ENCODE measurements at places on chromosomes 2 and 18.
A peak's percentile ranks its signal among the peaks of the same experiment; 100 is the strongest.

DNA sequence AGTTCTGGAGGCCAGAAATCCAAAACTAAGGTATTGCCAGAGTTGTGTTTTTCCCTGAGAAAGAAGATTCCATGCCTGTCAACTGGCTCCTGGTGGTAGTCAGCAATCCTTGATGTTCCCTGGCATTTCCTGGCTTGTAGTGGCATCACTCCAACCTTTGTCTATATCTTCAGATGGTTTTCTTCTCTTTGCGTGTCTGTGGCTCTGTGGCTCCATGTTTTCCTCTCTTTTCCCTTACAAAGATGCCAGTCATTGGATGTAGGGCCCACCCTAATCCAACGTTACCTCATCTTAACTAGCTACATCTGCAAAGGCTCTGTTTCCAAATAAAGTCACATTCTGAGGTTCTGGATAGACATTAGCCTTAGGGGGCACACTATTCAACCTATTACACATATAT is 41.8 kb downstream of the SLC14A1 start:
- DNase-seq = no peak
- H3K4me1 ChIP-seq = peaks cover 2% of the 10 kb centered on the region

- no peak for DNase-seq
- H3K36me3 ChIP-seq = no peaks in the 10 kb centered on the region
- H3K4me3 ChIP-seq = no peak overlapping the region
- no peak overlapping the region for H3K27ac ChIP-seq
- peaks cover 26% of the 10 kb centered on the region for H3K27me3 ChIP-seq
Observed at GRCh38 chr2:218364196-218364595, 7.5 kb downstream of the CATIP start.

DNA sequence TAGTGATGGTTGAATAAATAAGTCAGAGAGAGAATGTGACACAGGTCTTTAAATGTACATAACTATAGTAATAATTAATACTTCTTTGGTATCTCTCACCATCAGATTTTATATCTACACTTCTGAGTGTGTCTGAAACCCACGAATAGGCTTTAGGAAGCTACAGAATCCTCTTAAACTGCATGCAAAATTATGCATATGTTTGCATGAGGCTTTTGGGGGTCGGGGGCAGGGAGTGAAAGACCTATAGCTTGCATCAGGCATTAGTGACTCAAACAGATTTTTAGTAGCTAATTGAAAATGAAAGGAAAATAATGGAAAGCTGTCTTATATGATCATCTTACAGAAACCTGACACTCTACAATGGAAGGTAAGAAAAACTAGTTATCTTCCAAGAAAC is 14.9 kb downstream of the LRPPRC start:
- H3K4me1 ChIP-seq = no peaks in the 10 kb centered on the region
- H3K36me3 ChIP-seq = peaks cover 1% of the 10 kb centered on the region
- no peak for DNase-seq
- no peak overlapping the region for H3K4me3 ChIP-seq

DNA sequence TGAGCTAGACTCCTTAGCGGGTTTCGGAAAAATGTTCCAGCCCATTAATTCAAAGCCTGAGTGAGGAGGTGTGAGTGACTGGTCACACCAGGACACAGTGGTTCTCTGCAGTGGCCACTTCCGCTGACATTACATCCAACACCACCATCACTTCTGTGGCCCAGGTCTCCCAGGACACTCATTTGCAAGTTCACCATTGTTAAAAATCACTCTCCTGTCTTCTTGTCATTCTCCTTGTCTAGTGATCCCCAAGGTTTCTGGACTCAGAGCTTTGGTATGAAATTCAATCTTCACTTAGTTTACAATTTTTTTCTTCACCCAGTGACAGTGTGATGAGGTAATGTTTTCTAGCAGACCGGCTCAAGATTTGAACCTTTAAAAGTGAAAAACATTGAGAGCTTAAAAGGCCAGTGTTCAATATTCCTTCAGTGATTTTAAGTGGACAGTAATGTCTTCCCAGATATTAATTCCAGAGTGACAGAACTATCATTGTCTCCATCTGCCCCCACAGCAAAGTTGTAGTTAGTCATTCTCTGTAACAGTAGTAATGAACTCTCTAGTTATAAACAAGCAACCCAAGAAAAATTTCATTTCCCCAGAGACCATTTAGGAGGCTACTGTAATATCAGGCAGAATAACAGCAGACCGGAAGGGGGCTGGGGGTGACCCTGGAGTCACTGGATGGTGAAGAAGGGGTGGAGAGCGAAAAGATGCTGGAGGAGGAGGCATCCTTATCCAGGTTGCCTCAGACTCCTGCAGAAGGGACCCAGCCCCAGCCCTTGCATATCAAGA is 164.9 kb downstream of the GFPT1 start:
- peaks cover 2% of the 10 kb centered on the region for H3K4me1 ChIP-seq
- DNase-seq = no peak
- no peaks in the 10 kb centered on the region for H3K27me3 ChIP-seq
- no peak overlapping the region for H3K4me3 ChIP-seq

DNA sequence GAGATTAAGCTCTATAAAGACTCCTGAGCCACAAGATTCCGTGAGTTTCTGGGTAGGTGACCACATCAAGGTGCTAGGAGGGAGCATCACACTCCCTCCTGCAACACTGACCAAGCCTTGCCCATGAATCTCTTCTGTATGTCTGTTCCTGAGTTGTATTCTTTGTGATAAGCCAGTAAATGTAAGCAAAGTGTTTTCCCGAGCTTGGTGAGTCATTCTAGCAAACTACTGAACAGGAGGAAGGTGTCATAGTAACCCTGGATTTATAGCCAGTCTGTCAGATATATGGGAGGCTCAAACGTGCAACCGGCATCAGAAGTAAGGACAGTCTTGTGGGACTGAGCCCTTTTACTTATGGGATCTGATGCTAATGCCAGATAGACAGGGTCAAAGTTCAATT is 346.1 kb upstream of the KYNU start:
- no peaks in the 10 kb centered on the region for H3K36me3 ChIP-seq
- H3K27ac ChIP-seq = no peak overlapping the region
- DNase-seq = no peak
- no peaks in the 10 kb centered on the region for H3K27me3 ChIP-seq

GRCh38 chr2:118185210-118186109 is 97.2 kb downstream of the INSIG2 start:
- peak; percentile 45 for DNase-seq
- peak overlapping the region; percentile 85 for H3K4me3 ChIP-seq
- H3K27me3 ChIP-seq = peaks cover 24% of the 10 kb centered on the region
- H3K27ac ChIP-seq = peak overlapping the region; percentile 85
- peaks cover 1% of the 10 kb centered on the region for H3K4me1 ChIP-seq

- H3K27me3 ChIP-seq = no peaks in the 10 kb centered on the region
- H3K27ac ChIP-seq = no peak overlapping the region
- DNase-seq = no peak
- no peaks in the 10 kb centered on the region for H3K36me3 ChIP-seq
Observed at GRCh38 chr2:38065502-38066135, 10.3 kb downstream of the CYP1B1 start.

GRCh38 chr2:159249990-159250715 is 36.4 kb downstream of the WDSUB1 start:
- no peak overlapping the region for H3K27ac ChIP-seq
- no peaks in the 10 kb centered on the region for H3K27me3 ChIP-seq
- no peaks in the 10 kb centered on the region for H3K4me1 ChIP-seq
- H3K36me3 ChIP-seq = peaks cover 28% of the 10 kb centered on the region

- no peak for DNase-seq
- no peaks in the 10 kb centered on the region for H3K4me1 ChIP-seq
- H3K4me3 ChIP-seq = no peak overlapping the region
Observed at GRCh38 chr2:239000500-239001073, 152.7 kb downstream of the TWIST2 start.

DNA sequence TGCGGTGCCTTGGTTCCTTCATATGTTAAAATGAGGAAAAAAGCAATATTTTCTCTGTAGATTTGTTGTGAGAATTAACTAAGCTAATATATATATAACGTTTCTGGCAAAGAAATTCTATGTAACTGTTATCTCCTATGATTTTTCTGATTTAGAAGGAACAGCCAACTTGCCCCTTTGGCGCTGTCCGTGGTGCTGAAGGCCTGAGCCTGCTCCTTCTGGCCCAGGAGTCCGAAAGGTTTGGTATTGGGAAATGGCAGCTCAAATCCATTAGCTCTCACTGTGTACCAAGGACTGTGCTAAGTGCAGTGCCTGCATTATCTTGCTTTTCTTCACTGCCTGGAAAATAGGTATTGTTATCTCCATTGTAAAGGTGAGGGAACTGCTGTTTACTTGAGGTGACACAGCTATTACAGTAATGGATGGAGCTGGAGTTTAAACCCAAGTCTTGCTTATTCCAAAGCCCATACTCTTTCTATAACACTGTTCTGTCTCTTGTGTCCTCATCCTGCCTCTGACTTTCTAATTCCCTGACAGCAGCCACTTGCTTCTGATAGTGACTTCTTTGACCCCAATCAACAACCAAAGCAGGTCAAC is 52.2 kb downstream of the C1QL2 start:
- no peak overlapping the region for H3K4me3 ChIP-seq
- no peak overlapping the region for H3K27ac ChIP-seq
- H3K36me3 ChIP-seq = no peaks in the 10 kb centered on the region
- H3K4me1 ChIP-seq = no peaks in the 10 kb centered on the region

- H3K27ac ChIP-seq = no peak overlapping the region
- DNase-seq = peak; percentile 37
- no peaks in the 10 kb centered on the region for H3K36me3 ChIP-seq
- H3K4me3 ChIP-seq = no peak overlapping the region
- no peaks in the 10 kb centered on the region for H3K27me3 ChIP-seq
- peaks cover 17% of the 10 kb centered on the region for H3K4me1 ChIP-seq
Observed at GRCh38 chr2:46493971-46494250, 14.5 kb downstream of the TMEM247 start.

DNA sequence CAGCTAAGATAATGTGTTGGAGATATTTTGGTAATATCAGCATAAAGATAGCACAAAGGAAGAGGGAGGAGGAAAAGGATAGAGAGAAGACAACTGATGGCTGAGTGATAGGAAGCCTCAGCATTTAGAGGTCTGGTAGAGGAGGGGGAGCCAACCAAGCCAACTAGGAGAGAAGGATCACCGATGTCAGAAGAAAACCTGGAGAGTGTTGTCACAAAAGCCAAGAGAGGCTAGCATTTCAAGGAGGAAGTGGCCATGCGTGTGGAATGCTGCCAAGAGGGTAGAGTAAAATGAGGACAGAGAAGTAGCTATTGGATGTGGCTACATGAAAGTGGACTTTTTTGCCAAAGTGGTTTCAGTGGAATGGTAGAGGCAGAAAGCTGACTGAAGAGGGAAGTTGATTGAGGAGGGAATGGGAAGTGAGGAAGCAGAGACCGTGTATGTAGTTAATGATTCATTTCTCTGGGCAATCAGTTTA is 34.3 kb downstream of the LCLAT1 start:
- no peak overlapping the region for H3K27ac ChIP-seq
- H3K36me3 ChIP-seq = peaks cover 4% of the 10 kb centered on the region
- no peak for DNase-seq
- H3K4me3 ChIP-seq = no peak overlapping the region

DNA sequence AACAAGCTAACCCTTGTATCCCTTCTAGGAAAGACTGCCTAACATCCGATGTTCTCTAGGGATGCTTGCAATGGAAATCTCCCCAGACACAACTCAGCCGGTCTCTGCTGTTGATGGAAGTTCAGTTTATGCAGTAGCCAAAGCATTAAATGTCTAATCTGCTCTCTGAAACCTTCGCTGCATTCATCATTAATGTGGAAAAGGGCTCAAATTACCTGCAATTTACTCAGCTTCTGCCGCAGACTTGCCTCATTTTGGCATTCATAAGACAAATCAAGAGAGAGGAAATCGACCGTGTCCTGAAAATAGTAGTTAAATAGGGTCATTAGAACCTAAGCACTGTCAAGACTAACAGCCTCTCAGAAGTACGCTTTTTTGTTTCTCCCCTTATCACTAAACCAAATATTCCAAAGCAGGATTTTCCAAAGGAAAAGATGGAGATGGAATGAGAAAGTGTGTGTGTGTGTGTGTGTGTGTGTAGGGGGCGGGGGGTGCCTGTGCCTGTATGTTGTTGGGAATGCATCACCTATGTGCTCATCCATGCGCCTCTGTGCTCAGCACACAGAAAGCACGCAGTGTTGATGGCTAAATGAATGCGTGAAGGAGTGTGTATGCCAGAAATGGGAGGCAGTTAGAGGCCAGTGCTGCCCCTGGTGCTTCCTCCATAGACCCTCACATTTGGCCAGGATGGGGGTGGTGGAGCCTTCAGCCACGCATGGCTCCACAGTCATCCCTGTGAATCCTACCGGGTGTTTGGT is 7.4 kb downstream of the LCT start:
- peaks cover 3% of the 10 kb centered on the region for H3K4me1 ChIP-seq
- no peaks in the 10 kb centered on the region for H3K36me3 ChIP-seq
- no peak overlapping the region for H3K4me3 ChIP-seq

DNA sequence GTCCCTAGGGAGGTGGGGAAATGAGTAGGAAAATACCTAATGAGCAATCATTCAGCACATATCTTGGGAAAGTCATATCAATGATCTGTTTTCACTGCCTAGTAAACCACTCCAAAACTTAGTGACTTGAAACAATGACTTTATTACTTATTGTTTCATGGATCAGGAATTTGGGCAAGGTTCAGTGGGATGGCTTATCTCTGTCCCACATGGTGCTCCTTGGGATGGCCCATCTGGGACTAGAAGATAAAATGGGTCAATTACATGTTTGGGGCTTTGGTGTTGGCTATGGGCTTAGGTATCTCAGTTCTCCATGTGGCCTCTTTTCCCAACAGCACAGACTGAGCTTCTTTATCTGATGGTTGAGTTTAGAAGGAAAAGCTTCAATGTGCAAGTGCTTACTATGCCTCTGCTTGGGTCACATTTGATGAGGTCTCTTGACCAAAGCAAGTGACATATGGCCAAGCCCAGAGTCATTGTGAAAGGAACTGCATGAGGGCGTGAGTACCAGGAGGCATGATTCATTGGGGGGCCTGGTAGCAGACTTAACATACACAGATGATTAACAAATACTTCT is 218.1 kb upstream of the TNP1 start:
- no peak overlapping the region for H3K4me3 ChIP-seq
- no peak overlapping the region for H3K27ac ChIP-seq
- no peak for DNase-seq
- peaks cover 4% of the 10 kb centered on the region for H3K4me1 ChIP-seq
- H3K36me3 ChIP-seq = no peaks in the 10 kb centered on the region
- no peaks in the 10 kb centered on the region for H3K27me3 ChIP-seq

DNA sequence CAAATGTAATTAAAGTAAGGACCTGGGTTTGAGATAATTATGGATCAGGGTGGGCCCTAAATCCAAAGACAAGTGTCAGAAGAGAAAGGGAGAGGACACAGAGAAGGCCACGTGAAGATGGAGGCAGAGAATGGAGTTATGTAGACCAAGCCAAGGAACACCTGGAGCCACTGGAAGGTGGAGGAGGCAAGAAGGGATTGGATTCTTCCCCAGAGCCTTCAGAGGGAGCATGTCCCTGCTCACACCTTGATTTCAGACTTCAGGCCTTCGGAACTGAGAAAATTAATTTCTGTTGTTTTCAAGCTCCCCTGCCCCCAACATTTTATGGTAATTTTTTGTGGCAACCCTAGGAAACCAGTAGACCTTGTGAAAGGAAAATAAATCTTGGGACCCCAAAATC is 19.6 kb downstream of the CAPN14 start:
- no peak for DNase-seq
- no peaks in the 10 kb centered on the region for H3K36me3 ChIP-seq
- H3K4me1 ChIP-seq = no peaks in the 10 kb centered on the region
- no peak overlapping the region for H3K4me3 ChIP-seq
- no peak overlapping the region for H3K27ac ChIP-seq

All from neuronal stem cell (in vitro differentiated cells).